Stomach (tissue), 19 donors: ENCODE measurements at places on chromosomes 2 and 18. TPM values are rescaled to one million over a fixed set of nuclear protein-coding genes. Genes with fewer than 3 reads are reported as not detected.
A peak's percentile ranks its signal among the peaks of the same experiment; 100 is the strongest.

FBXO41 gene
- total RNA-seq = 0.55 TPM

DNA sequence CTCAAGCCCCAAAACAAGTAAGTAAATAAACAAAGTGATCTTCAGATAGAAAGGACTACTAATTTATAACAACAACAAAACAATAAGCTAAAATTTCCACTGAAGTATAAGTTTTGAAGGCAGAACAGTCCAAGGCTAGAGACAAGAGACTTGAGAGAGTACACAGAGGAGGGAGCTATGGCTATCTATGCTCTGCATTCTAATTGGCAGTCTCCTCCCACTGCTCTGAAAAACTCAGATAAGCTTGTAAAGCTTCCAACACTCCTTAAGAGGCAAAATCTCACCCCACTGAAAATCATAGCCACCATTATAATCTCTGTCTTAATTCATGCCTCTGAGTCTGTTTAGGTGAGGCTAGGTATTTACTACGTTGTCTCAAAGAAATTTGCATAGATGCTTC lies 714.6 kb upstream of the LRATD1 start:
- no peaks in the 10 kb centered on the region for H3K4me1 ChIP-seq
- DNase-seq = no peak
- H3K36me3 ChIP-seq = no peaks in the 10 kb centered on the region
- no peak overlapping the region for H3K4me3 ChIP-seq

- H3K27ac ChIP-seq = no peak overlapping the region
- DNase-seq = no peak
- H3K4me1 ChIP-seq = no peaks in the 10 kb centered on the region
- H3K36me3 ChIP-seq = no peaks in the 10 kb centered on the region
- no peak overlapping the region for H3K4me3 ChIP-seq
- H3K27me3 ChIP-seq = no peaks in the 10 kb centered on the region
Measured at GRCh38 chr18:23036660-23037201, 98.6 kb upstream of the CABLES1 start.

FMNL2 gene
- total RNA-seq = 54.3 TPM

DSC3 gene
- not detected for total RNA-seq

DNA sequence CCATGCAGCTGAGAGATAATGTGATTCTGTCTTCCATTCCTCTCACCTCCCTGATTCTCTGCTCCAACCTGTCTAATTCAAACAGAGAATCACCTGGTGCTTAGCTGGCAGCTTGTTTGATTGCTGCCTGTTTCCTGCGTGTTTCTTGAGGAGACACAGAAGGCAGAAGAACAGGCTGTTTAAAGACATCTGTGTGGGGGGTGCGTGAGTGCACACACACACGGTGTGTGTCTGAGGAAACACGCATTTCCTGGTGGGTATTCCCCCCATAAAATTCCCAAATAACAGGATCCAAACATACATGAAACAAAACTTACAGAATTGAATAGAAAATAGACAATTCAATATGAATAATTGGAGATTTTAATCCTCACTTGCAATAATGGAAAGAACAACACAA lies 29.3 kb upstream of the CRIM1 start:
- no peaks in the 10 kb centered on the region for H3K36me3 ChIP-seq
- H3K4me3 ChIP-seq = no peak overlapping the region
- no peak for DNase-seq
- no peak overlapping the region for H3K27ac ChIP-seq

ALPI gene
- total RNA-seq = not detected

- H3K27me3 ChIP-seq = no peaks in the 10 kb centered on the region
- H3K4me3 ChIP-seq = peak overlapping the region; percentile 73
- no peaks in the 10 kb centered on the region for H3K36me3 ChIP-seq
- H3K27ac ChIP-seq = peak overlapping the region; percentile 90
Measured at GRCh38 chr2:162344617-162344950, 652 bp downstream of the GCA start.

CENPO gene
- 70.0 TPM for total RNA-seq

DNA sequence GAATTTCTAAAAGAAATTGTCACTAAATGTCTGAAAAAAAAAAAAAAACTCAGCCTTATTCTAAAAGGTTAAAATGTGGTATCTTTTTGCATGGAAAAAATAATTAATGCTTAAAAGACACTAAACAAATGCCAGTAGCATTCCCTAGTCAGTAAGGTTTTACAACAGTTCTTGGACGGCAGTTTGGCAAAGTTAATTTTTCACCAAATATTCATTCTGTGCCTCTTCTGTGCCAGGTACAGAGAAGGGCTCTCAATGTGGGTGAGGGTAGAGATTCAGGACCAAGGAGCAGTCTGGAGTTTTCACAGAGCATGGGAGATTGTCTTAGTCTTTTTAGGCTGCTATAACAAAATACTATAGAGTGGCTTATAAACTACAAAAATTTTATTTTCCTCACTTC lies 6.0 kb upstream of the CCDC93 start:
- DNase-seq = no peak
- H3K27me3 ChIP-seq = no peaks in the 10 kb centered on the region
- H3K27ac ChIP-seq = no peak overlapping the region

- no peak overlapping the region for H3K27ac ChIP-seq
- DNase-seq = no peak
- H3K4me3 ChIP-seq = no peak overlapping the region
- no peaks in the 10 kb centered on the region for H3K27me3 ChIP-seq
Measured at GRCh38 chr2:234363011-234363487, 133.8 kb downstream of the ARL4C start.

ACKR3 gene
- total RNA-seq = 5.2 TPM

DNA sequence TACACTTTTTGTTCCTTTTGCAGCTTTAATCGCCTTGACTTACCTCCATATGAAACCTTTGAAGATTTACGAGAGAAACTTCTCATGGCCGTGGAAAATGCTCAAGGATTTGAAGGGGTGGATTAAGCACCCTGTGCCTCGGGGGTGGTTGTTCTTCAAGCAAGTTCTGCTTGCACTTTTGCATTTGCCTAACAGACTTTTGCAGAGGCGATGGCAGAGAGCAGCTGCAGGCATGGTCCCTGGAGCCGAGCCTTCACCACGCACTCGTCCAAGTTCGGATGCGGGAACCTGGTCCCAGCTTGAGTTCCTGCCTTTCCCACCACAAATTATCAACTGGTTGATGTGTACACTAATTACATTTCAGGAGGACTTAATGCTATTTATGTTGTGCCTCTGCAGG lies 232.7 kb downstream of the ALPK2 start:
- H3K27me3 ChIP-seq = no peaks in the 10 kb centered on the region
- no peaks in the 10 kb centered on the region for H3K4me1 ChIP-seq
- no peak for DNase-seq
- no peak overlapping the region for H3K27ac ChIP-seq
- H3K4me3 ChIP-seq = no peak overlapping the region
